ENCODE measurements at places on chromosomes 13 and 19.
A peak's percentile ranks its signal among the peaks of the same experiment; 100 is the strongest.

DNA sequence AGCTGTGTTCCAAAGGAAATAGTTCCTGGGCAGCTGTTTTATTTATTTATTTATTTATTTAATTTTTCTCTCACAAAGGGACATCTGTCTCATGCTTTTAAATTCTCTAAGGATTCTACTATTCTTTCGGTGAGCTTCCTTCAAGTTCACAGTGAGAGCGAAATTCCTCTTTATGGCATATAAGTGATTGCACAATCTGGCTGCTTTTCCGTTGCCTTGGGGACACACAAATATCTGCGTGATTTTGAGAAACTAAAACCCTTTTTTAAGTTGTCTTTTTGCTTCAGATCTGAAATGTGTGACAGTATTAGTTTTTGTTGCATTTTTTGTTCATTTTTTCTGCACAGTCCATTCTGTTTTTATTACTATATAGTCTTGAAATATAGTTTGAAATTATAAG is 19.2 kb downstream of the ZNF486 start:
- no peak for ATAC-seq

DNA sequence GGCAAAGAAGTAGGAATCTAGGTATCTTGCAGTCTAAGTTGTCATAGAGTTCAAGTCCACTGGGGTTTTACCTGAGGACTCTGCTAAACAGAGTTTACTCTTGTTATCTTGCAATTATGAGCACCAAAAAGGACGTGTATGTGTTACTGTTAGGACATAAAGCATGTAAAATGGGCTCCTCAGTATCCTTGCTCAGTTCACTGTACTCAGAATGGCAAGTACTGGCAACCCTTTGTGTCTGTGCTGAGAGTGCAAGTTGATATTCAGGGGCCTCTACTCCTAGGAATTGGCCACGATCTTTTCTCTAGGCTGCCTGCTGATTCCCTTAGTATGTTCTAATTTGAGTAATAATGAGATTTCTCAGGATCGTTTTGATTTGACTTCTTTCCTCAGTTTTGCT is 13.3 kb downstream of the TDRD3 start:
- ATAC-seq: peak; percentile 68

- no peak for ATAC-seq
Observed at GRCh38 chr13:106329941-106330340, 205.5 kb downstream of the EFNB2 start.

GRCh38 chr13:41568143-41568971 is 111.0 kb downstream of the RGCC start:
- ATAC-seq: no peak

GRCh38 chr13:111344471-111345191 is 24.2 kb downstream of the TEX29 start:
- no peak for ATAC-seq

- no peak for ATAC-seq
Observed at GRCh38 chr19:48784527-48784926, 26.3 kb downstream of the BCAT2 start.

- no peak for ATAC-seq
Observed at GRCh38 chr13:27120811-27121210, 50.8 kb downstream of the USP12 start.

DNA sequence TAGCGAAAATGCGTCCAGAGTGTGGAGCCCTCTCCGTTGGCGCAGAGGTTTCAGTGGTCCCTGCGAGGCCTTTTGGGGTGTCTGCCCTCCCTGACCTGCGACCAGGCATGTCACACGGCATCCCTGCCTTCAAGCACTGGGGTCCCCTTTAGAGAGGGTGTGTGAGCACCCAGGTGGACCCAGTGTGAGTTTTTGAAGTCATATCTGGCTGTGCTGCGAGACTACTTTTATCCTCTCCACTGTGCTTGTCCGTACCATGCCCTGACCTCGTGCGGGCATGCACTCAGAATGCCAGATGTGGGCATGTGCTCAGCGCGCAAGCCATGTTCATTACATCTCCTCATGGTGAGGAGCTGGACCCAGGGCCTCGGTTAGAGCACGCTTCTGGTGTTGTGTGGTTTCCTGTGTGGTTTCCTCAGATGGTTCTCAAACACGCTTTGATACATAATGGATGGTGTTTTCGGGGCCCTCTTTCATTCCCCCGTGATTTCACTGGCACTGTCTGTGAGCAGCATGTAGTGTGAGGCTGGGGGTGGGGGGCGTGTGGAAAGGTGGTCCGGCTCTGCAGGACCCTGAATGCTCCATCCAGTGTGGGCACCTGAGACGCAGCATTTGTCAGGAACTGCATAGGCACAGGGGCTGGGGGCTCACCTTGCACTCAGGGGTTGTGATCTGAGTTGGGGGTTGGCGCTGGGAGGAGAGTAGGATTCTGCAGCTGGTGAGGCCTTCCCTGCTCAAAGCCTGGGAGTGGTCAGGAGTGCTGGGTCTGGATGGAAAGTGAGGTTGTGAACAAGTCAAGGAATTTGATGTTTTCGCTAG is 2.3 kb downstream of the TFDP1 start:
- ATAC-seq: no peak

DNA sequence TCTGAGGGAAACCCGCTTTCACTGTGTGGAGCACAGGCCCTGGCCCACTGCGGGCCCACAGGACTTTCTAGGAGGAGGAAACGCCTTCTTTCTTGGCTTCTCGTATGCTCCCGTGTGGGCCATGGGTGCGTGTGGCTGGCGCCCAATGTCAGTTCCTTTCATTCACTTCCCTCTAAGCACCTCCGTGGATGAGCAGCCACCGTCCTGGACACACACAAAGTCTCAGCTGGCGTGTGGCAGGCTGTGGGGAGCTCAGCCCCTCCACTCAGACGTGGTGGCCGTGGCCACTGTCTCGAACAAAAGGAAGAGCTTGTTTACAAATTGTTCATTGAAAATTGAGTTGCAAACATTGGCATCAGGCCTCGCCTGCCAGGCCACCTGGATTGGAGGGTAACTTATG is 240.0 kb upstream of the SGCG start:
- no peak for ATAC-seq

DNA sequence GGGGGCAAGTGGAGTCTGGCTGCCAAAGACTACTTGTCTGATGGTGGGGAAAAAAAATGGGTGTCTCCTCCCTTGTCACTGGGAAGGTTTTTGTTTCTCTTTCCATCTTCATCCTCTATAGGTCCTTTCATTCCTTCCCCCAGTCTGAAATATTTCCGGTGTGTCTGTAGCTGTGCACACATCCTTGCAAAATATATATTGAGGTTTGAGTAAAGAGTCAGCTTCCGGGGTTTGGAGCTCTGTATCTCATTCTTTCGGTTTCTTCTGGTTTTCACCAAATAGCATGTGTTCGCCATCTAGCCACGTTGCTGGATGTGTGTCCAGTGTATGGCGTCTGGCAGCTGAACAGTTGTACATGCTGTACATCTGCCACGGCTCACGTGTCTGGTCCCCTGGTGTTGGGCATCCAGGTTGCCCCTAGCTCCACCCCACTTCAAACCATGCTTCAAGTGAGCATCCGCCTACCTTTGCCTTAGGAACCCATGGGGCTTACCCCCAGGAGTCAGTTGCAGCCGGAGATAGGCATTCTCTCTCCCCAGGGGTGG is 142.2 kb downstream of the SIPA1L3 start:
- ATAC-seq: peak; percentile 95

DNA sequence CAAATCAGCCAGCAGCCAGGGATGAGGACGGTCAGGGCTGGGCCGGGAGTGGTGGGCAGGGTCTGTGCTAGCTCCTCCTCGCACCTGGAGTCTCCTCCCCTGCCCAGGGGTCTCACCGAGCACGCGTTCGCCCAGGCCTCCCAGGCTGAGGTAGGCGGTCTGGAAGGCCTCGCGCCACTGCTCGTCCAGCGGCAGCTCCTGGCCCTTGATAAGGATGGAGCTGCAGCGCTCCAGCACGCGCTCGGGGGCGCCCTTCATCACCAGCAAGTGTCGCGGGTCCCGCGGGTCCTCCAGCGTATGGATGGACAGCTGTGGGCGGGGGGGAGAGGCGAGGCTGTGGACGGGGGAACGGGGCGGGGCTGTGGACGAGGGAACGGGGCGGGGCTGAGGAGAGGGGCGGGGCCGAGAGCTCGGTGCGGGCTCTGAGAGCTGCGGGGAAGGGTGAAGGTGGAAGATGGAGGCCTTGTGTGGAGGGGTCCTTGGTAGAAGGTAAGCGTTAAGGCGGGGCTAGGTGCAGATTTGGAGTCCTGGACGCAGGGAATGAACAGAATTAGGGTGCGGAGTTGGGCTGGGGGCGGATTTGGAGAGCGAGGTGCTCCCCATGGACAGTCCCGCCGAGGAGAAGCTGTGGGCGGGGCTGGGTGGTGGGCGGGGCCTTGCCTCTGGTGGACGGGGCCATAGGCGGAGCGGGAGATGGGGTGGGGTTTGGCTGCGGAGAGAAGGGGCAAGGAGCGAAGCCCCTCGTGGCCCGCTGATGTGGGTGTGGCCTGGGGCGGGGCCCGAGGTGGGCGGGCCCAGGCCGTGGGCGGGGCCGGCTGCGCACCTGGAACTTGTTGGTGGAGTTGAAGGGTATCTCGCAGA is 5.7 kb downstream of the ATP4A start:
- peak; percentile 78 for ATAC-seq

DNA sequence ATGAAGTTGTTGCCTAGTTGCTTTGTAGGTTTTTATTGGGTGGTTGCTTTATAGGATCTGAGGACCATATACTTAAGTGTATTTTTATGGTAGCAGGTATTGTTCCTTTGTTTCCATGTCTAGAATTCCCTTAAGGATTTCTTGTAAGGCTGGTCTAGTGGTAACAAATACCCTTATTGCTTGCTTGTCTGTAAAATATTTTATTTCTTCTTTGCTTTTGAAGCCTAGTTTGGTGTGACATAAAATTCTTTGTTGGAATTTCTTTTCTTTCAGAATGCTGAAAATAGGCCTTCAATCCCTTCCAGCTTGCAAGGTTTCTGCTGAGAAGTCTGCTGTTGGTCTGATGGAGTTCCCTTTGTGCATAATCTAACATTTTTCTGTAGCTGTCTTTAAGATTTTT is 18.1 kb upstream of the ZSCAN5A start:
- no peak for ATAC-seq

- ATAC-seq: no peak
Observed at GRCh38 chr13:76214001-76214400, 577.9 kb downstream of the LMO7 start.

- ATAC-seq: peak; percentile 29
Observed at GRCh38 chr19:7815325-7815724, 14.7 kb upstream of the EVI5L start.

GRCh38 chr13:97521726-97522125 is 87.8 kb downstream of the RAP2A start:
- ATAC-seq: no peak

DNA sequence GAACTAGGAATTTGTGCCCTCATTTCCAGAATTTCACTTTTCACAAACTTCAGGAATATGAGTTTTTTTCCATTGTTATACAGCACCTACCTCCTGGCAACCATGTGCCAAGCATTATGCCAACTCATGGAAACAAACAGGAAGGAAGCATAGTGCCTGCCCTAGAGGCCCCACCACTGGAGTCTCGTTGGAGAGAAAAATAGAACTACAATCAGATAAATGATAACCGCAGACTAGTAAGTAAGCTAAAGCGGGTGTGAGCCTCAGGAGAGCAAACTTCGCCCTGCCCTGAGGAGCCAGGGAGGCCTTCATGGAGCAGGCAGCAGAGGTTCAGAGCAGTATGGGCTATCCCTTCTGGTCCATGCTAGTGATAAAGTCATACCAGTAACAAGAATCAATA is 75.9 kb downstream of the FRY start:
- ATAC-seq: no peak

- no peak for ATAC-seq
Observed at GRCh38 chr19:57338877-57339276, 12.2 kb upstream of the ZNF304 start.

- no peak for ATAC-seq
Observed at GRCh38 chr13:33691980-33692379, 126.0 kb upstream of the RFC3 start.

DNA sequence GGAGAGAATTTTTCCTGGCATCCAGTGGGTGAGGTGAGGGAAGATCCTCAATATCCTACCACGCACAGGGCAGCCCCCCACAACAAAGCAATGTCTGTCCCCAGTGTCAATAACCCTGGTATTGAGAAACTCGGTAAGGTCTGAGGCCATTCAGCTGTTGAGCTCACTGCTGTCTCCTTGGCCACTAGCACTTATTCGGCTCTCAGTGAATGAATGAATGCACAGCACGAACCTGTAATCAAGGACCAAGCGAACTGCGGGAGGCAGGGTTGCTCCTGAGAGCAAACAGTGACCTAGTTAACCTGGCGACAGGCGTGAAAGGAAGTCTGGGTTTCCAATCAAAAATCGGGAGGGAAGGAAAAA is 640 bp downstream of the ZSCAN5A start:
- ATAC-seq: peak; percentile 3

GRCh38 chr19:41933693-41934426 is 5.6 kb upstream of the ERFL start:
- ATAC-seq: no peak

GRCh38 chr13:29474991-29475390 is 120.5 kb downstream of the SLC7A1 start:
- no peak for ATAC-seq

DNA sequence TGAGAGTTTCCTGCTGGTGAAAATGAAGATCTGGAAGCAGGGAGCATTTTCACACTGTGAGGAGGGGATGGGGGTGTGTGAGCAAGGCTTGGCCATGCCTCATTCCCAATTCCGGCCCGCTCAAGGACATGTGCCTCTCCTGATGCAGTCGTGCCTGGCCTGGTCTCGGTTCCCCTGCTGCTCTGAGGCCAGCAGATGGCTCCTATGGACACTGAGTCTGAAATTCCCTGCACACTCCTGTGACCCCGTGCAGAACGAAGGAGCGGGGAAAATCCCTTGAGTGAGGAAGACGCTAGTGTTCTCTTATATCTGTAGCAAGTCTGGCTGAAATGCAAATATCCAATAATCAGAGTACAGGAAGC is 363 bp upstream of the ZNF763 start:
- peak; percentile 36 for ATAC-seq

GRCh38 chr13:110758195-110758805 is 44.8 kb downstream of the ING1 start:
- ATAC-seq: no peak

GRCh38 chr13:77699059-77699680 is 1.7 kb downstream of the SLAIN1 start:
- peak; percentile 23 for ATAC-seq

GRCh38 chr13:51942189-51942588 is 69.1 kb downstream of the ATP7B start:
- ATAC-seq: peak; percentile 75

DNA sequence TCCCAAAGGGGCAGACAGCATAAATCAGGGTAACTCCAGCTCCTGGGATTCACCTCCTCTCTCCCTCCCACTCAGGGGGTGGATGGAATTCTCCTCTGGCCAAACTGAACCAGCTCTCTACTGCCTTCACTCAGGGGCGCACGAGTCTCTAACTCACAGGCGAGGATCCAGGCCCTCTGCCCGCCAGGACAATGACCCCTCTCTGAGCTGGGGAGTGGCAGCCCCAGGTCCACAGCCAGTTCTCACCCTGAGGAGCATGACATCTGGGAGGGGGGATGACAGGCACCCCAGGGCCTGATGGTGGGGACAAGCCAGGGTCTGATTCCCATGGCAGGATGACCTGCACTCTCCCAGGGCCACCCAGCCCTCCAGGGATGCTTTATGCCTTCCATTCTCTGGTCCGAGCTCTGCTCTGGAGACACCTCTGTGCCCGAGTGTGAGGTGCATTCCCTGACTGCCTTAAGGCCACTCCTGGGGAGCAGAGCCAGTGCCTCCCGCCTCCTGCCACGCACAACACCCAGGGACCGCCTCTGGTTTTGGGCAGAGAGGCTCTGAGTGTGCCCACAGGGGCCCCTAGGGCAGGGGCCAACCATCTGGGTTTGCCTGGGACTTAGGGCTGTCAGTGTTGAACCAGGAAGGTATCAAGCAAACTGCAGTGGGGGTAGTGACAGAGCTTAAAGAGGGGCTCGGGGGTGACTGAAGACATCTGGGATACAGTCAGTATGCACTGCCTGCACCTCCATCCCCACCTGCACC is 66.2 kb downstream of the GNG7 start:
- ATAC-seq: no peak

GRCh38 chr13:113851826-113852535 is 11.9 kb downstream of the GAS6 start:
- no peak for ATAC-seq

All from activated T-helper 17 cell treated with anti-CD3 and anti-CD28 coated beads, Interleukin-2, amount 50 U/mL, for 72 hours (primary cell).